ENCODE measurements at places on chromosomes 12 and 14.
A peak's percentile ranks its signal among the peaks of the same experiment; 100 is the strongest.

GRCh38 chr12:93766796-93767523, 89.8 kb downstream of the CRADD start:
- DNase-seq = no peak

- no peak for DNase-seq
Measured at GRCh38 chr12:3461391-3461790, 29.6 kb upstream of the PRMT8 start.

- no peak for DNase-seq
Measured at GRCh38 chr14:29205658-29206057, 439.1 kb downstream of the FOXG1 start.

DNA sequence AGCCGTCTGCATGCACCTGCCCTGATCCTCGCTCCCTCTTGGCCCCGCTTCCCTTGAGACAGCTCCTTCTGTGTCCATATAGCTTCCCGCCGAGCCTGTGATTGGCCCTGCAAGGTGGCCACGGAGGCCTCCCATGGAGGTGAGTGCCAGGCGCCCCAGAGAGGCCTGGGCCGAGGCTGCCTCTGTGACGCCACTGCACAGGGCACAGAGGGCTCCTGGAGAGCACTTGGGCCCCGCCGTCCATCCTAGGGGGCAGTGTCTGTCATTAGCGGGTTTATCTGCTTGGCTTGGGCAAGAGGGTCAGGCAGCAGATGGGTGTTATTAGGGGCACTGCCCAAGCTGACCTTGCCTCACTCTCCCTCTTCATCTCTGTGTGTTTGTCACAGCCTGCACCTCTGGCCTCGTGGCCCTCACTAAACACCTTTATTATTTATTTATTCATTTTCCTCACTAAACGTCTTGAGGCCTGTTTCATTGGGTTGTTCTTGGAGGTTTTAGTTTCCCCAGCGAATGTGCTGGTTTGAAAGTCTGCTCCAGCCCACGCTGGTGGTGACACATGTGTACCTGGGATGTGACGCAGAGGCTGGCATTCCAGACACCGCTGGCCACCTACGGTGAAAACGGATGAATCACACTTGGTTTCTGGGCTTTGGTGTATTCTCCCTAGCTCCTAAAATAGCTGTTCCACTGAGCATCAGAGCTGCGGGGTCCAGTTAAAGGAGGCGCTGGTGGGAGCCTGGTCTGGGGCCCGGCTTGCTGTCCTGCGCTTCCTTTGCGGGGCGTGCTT, 5.9 kb downstream of the ZFYVE21 start:
- peak; percentile 28 for DNase-seq

GRCh38 chr14:56341766-56342493, 223.7 kb downstream of the PELI2 start:
- no peak for DNase-seq

DNA sequence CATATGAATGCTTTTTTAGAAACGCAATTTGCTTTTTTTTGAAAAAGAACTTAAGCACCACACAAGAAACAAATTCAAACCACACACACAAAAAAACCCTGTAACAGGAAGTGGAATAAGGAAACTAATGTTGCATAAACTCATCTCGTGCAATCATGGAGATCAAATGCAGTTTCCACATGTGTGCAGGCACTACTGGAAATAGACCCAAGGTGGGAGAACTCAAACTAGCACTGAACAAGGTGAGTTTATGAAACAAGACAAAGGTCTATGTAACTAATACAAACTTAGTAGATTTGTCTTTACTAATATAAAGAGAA, 17.5 kb downstream of the NIN start:
- DNase-seq = no peak

- DNase-seq = no peak
Measured at GRCh38 chr12:112559784-112560183, 141.0 kb downstream of the PTPN11 start.

- no peak for DNase-seq
Measured at GRCh38 chr14:50792634-50793068, 38.3 kb downstream of the NIN start.

- DNase-seq = no peak
Measured at GRCh38 chr12:32705783-32706182, 26.7 kb downstream of the DNM1L start.

DNA sequence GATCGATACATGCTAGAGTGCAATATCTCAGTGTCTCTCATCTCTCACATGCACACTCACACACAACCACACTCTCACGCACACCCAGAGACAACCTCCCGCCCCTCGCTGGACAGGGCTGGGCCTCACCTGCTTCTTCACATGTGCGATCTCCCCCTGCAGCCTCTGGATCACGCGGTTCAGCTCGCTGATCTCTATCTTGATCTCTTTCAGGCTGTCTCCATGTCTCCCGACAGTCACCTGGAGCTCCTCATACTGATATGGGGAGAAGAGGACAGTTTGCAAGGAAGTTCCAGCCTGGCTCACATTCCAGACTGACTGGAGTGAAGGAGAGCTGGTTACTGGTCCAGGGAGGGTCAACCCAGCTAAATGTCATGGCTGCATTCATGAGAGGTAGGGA, 4.4 kb downstream of the KRT2 start:
- no peak for DNase-seq

GRCh38 chr12:80556566-80556965, 112.5 kb downstream of the PTPRQ start:
- no peak for DNase-seq

- no peak for DNase-seq
Measured at GRCh38 chr12:118649765-118650585, 273.6 kb downstream of the SUDS3 start.

- no peak for DNase-seq
Measured at GRCh38 chr12:66716522-66716921, 37.6 kb upstream of the GRIP1 start.

DNA sequence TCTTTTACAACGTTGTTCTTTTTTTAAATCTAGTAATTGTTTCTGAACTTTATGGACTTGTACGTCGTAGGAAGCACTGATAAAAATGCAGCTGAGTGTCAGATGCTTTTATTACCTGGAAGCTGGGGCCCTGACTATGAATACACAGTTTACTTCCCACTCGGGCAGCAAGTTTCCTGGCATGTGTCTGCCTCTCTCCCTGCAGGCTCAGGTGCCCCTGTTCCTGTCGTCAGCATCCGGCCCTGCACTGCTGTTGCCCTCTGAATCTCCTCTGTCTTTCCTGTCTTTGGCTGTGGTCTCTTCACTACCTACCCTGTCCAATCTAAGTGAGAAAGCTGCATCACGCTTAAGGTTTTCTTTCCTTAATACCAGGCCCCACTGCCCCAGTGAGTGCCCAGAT, 75.8 kb downstream of the PELI2 start:
- DNase-seq = no peak

- DNase-seq = no peak
Measured at GRCh38 chr12:47709671-47710070, 3.8 kb upstream of the RPAP3 start.

DNA sequence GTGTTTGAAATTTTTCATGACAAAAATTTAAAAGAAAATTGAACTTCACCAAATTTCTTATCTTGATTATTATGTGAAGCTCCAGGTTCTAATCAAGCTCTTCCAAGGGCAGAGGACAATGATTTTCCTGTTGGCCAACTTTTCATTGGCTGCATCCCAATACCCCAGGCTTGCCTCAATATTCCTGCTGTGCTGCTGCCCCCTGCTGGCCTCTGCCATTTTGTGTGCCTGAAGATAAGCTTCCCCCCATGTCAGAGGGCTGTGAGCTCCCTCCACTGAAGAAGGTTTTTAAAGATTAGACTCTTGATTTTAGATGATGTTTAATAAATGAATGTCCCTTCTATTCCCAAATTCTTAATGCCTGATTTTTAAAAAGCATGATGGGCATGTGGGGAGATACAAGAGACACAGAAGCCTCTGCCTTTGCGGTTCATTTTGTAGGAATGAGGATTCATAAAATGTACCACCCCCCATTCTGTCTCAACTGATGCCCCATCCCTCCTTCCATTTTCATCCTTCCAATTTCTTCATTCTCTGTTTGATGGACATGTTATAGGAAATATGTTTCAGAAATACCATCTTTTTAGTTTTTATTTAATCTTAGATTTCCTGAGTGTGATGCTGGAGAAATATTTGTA, 76.7 kb upstream of the RGS6 start:
- DNase-seq = peak; percentile 51

- no peak for DNase-seq
Measured at GRCh38 chr14:61454545-61454944, 133.2 kb downstream of the PRKCH start.

DNA sequence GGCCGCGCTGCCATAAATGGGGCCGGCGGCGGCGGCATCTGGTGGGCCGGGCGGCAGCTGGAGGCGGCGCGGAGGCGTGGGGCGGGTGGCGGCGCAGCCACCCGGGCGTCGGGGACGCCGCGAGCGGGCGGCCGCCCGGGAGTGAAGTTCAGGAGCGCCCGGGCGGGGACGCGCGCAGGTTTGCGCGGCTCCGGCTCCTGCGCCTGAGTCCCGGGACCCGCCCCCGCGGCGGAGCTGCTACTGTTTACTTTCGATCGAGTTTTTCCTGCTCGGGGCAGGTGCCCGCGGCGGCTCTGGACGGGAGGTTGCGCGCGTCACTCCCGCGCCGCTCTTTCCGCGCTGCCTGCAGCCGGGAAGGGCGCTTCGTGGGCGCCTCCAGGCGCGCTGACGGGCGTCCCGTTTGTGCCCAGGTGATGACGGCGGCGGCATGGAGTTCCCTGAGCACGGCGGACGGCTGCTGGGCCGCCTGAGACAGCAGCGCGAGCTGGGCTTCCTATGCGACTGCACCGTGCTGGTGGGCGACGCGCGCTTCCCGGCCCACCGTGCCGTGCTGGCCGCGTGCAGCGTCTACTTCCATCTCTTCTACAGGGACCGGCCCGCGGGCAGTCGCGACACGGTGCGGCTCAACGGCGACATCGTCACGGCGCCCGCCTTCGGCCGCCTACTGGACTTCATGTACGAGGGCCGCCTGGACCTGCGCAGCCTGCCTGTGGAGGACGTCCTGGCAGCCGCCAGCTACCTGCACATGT, at the start of gene ZBTB42:
TSS of gene ZBTB42 (plus strand) at position 331 of the 749 bp plus-strand sequence. CDS start at position 428, 97 bp downstream.
- peak; percentile 58 for DNase-seq

- no peak for DNase-seq
Measured at GRCh38 chr14:51922624-51923023, 62.2 kb downstream of the GNG2 start.

Measured in stimulated activated CD4-positive, alpha-beta T cell treated with anti-CD3 and anti-CD28 coated beads, Interleukin-12 subunit alpha, Interleukin-12 subunit beta, amount 100 ng/mL, for 4 hours (primary cell).